ENCODE measurements at places on chromosomes 5 and 9.

DNA sequence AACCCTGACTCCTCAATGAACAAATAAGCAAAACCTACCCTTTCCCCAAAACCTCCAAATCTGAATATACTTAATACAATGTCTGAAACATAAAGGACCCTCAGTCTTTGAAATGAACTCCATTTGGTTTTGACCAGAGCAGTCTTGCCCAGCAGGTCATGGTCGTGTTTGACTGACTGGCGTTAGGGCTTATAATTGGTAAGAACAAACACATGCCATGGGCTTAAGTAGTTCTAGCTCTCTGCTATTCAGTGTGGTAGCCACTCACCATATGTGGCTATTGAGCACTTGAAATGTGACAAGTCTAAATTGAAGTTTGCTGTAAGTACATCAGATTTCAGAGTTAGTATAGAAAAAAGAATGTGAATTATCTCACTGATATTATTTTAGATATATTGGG, 42.1 kb downstream of the LRRTM2 start:
- DNase-seq: no peak

DNA sequence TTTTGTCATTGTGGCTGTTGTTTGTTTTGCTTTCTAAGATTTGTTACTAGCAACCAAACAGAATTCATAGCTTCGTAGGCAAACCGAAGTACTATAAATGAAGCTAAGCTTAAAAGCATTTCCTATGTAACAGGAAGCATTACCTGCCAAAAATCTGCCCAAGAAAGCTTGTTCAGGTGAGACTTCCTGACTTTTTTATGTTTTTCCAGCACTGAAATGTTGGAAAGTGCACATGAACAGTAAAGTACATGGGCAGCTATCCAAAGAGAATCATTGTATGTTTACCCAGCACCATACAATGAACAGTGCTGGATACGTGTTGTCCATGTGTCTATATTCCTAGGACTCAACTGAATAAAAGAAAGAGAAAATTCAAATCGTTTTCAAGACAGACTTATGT, 247.1 kb downstream of the NFIB start:
- DNase-seq: no peak

- no peak for DNase-seq
Observed at GRCh38 chr5:102910240-102911226, 155.4 kb downstream of the PAM start.

DNA sequence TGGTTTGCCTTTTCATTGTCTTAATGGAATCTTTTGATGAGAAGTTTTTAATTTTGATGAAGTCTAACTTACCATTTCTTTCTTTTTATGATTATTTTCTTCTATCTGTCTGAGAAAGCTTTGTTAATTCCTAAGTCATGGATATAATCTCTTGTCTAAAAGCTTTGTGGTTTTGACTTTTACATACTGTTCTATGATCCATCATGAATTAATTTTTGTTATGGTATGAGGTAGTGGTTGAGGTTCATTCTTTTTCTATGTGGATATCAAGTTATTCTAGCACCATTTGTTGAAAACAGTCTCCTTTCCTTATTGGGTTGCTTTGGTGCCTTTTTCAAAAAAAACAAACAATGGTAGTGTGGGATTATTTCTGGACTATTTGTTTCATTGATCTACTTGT, 20.4 kb downstream of the FBXO10 start:
- no peak for DNase-seq

DNA sequence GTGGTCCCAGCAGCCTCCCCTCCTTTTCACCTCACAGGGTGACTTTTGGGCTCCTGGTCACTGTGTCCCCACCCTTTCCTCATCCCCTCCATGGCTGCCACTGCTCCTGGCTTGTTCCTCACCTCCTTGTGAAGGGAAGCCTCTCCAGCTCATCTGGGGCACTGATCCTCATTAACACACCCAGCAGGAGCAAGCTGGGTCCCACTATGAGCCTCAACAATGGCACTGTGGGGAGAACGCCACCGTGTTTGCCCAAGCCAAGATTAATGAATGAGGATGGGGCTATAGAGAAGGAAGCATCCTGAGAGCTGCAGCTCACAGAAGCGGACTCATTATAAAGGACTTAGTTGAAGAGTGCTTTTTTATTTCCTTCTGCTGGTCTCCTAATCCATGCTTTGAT, 118.4 kb downstream of the MARCHF11 start:
- no peak for DNase-seq

DNA sequence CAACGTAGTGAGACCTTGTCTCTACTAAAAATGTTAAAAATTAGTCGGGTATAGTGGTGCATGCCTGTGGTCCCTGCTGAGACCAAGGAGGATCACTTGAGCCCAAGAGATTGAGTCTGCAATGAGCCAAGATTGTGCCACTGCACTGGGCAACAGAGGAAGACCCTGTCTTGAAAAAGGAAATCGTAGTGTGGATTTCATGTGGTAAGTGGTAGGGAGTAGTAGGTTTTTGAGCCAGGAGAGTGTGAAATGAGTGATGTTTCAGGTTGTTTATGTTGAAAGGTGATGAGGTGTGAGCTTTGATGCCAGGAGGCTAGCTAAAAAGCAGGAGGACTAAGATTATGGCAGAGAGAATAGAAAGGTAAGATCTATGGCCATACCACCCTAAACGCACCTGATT, 5.9 kb downstream of the MATR3 start:
- DNase-seq: no peak

GRCh38 chr5:136236479-136237083, 43.6 kb upstream of the SMIM32 start:
- no peak for DNase-seq

GRCh38 chr5:58462623-58463230, 2.8 kb upstream of the PLK2 start:
- DNase-seq: no peak

DNA sequence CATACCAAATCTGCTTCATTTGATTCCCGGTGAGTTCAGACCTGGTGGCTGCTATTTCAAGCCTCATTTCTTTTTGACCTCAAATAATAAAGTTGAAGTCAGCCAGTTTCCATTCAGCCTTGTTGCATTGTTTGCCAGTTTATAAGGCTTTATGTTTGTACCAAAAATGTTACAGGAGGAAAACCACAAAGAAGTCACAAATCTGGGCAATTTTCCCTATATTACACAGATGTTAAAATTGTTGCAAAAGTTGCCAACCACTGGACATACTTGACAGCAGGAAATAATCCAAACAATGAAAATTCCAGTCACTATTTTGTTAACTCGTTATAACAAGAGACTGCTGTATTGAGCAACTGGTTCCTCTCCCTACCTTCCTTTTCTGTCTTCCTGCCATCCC, 1325.0 kb upstream of the DMAC1 start:
- DNase-seq: no peak

- no peak for DNase-seq
Observed at GRCh38 chr9:107907715-107908114, 418.1 kb upstream of the KLF4 start.

DNA sequence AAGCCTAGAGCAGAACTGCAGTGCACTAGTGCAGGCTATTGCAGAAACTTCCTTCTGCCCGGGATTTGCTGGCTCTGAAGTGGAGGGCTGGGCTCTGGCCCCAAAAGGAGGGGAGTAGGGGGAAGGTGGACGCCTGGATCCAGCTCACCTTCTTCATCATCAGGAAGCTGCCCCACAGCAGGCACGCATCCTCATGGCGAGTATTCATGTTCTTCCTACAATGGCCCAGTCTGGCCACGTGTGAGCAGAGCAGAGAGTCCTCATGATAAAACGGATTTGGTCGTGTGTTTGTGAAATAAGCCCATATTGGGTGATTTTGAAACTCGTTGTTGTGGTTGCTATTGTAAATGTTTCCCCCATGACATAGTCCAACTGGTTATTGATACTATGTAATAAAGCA, 8.2 kb upstream of the GLIPR2 start:
- DNase-seq: no peak

DNA sequence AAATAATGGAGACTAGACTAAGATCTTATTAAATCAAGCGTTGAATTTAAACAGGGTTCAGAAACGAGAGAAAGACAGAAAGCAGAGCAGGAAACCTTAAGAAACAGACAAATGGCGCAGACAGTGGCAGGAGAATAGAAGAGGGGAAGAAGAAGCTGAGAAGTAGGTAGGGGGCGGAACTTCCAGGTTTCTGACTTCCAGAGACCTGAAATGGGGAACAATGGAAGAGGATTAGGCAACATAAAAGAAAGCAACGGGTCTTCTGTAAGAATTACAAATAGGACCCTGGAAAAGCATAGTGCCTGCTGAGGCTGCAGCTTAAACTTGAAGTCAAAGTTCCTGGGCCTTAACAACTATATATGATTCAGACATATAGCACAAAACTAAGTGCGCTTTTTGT, 101.7 kb downstream of the BNC2 start:
- DNase-seq: no peak

GRCh38 chr5:111968459-111968858, 211.5 kb upstream of the NREP start:
- DNase-seq: no peak

- no peak for DNase-seq
Observed at GRCh38 chr5:159669559-159669958, 246.7 kb upstream of the ADRA1B start.

DNA sequence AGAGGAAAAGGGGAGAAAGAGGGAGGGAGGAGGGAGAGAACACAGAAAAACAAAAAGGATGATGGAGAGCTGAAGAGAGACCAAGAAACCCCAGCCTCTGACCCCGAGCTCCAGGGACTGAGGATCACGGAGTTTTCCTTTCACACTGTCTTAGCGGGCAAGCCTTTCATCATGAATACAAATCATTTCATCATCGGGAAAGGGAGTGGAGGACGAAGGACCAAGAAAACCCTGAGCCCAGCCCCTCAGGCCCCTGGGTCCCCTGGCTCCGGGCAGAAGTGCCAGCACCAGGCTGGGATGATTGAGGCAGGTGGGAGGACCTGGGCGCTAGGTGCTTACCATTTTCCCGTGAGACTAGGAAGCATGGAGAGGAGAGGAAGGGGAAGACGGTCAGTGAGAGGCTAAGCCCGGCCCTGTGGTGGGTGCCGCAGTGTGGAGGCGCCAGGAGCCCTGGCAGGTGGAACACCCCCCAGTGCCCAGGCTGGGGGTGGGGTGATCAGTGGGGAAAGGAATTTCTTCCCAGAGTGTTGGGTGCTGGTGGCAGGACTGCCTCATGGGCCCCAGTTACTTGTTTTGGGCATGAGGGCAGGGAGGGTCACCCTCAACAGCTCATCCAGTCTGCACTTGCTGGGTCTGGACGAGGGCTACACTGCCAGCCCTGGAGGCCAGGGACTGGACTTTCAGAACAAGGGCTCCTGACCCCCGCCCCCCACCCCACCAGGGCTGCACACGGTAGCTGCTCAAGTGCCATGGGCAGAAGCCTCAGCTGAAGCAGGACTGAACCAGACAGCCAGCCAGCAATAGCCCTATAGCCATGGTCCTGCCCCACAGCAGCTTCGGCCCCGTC, 49.0 kb upstream of the SARDH start:
- DNase-seq: no peak

DNA sequence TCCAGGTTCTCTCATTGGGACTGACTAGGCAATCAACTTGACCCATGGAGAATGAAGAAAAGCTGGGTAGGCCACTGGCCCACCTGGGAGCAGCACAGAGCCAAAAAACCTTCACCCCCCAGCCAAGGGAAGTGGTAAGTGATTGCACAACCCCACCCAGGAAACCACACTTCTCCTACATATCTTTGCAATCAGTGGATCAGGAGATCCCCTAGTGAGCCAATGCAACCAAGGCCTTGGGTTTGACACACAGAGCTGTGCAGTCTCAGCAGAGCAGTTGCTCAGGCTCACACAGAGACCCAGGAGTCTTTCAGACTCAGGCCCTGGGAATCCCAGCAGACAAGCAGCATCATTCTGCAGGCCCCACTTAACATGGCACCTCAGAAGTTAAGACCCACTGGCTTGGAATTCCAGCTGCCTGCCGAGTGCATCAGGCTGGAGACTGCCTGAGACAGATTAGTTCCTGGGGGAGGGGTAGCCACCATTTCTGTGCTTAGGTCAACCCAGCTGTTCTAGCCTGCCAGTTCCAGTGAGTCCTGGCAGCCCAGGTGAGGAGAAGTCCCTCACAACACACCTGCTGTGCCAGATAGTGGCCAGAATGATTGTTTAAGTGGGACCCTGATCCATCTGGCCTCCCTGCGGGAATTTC, 136.4 kb downstream of the SAXO1 start:
- DNase-seq: no peak

DNA sequence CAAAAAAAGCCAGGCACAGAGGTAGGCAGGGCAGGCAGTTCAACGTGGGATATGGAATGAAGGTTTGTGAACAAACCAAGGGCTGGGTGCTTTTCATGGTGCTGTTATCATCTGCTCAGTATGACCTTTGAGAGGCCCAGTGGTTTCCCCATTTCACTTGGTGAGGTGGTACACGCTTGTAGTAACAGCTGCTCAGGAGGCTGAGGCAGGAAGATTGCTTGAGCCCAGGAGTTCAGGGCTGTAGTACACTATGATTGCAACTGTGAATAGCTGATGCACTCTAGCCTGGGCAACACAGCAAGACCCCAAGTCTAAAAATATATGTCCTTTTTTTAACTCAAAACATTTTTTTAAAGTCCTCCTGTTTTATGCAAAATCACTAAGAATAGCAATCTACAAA, 174.8 kb downstream of the ENC1 start:
- DNase-seq: no peak

DNA sequence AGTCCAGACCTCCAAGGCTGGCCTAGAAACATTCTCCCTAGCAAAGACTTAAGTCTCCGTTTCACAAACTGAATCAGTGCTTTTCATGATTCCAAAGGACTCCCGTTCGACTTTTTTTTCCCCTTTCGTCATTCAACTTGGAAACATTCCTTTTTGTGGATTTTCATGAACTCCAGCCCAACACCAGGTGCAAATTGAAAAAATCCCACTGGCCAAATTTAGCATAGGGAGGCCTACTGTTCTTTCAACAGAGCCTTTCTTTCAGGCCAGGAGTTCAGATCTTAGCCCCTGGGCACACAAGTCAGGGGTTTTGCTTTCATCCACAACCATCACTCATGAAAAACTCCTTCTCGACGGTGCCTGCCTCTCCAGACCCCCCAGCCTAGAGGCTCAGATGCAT, 285.3 kb downstream of the PIK3R1 start:
- DNase-seq: no peak

- no peak for DNase-seq
Observed at GRCh38 chr9:135526089-135526729, 5.0 kb downstream of the LCN1 start.

DNA sequence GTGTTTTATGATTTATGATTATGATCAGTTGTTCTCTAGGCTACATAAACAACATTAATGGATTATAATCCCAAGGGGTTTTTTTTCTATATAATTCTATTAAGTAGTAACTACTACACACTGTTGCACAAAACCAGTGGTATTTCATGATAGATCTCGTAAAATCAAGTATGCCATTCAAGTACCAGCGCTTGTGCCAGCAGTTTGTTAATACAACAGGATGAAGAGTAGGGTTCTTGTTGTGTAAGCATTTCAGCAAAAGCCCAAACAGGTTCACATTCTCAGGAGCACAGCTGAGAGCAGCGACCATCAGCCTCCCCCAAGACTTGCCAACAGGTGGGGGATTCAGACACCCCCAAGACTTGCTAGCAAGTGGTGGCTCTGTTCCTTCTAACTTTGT, 88.8 kb downstream of the CTNND2 start:
- no peak for DNase-seq

Measured in left ventricle myocardium inferior (tissue), 1 donor.